Cortex of kidney (tissue), 1 donor: ENCODE measurements at places on chromosomes 6 and 20.

GRCh38 chr6:48099713-48100587, 11.0 kb downstream of the PTCHD4 start:
- no peak for DNase-seq

GRCh38 chr6:7615611-7616383, 25.8 kb downstream of the SNRNP48 start:
- DNase-seq, result no peak

- no peak for DNase-seq
Observed at GRCh38 chr20:35837577-35838195, 65.9 kb downstream of the PHF20 start.

GRCh38 chr20:61253640-61254511, 1.8 kb downstream of the CDH4 start:
- no peak for DNase-seq

DNA sequence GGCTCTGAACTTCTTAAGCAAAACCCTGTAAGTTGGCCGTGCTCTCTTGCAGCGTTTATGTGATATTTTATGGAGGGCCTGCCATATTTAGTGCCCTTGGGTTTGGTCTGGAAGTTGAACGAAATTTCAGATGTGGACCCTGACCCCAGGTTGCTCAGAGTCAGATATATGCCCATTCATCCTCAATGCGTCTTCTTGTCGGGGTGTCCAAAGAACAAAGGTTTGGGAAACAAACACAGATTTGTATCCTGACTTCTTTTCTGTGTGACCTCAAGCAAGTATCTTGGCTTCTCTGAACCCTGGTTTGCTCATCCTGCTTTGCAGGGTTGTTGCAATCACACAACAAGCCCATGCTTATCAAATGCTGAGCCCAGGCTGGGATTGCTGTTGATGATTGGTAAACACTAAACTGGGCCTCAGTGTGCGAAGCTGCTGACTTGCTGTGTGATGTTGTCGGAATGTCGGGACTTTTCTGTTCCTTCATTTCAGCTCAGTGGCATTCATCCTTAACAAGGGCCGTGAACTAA, 103.5 kb upstream of the PTPN1 start:
- DNase-seq, result no peak

GRCh38 chr6:35400901-35401311, 51.2 kb upstream of the FANCE start:
- DNase-seq, result no peak

GRCh38 chr6:134675110-134676054, 274.5 kb downstream of the ALDH8A1 start:
- no peak for DNase-seq

- DNase-seq, result no peak
Observed at GRCh38 chr20:16942756-16943155, 194.6 kb downstream of the OTOR start.

DNA sequence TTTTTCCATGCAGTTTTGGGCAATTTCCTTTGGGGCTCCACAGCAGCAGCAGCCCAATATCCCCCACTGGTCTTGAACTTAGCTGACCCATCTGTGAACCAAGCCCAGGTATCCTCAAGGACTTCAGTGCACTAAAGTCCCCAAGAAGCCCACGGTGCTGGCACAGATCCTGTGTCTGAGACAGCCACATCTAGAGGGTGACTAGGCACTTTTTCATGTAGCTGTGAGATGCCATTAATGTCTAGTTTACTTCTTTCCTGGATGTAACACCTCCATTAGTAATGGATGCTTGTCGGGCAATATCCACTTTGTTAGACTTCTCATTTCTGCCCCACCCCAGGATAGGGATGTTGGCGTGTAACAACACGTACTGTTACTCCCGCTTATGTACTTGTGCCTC, 176.2 kb upstream of the PROKR2 start:
- DNase-seq, result no peak

- no peak for DNase-seq
Observed at GRCh38 chr6:83051377-83052172, 14.1 kb downstream of the UBE3D start.

GRCh38 chr20:3328501-3328900, 79.0 kb downstream of the DNAAF9 start:
- DNase-seq, result no peak

GRCh38 chr6:16320533-16321340, 82.3 kb downstream of the GMPR start:
- DNase-seq, result no peak

GRCh38 chr6:56890683-56891429, 64.1 kb upstream of the BEND6 start:
- DNase-seq, result no peak

DNA sequence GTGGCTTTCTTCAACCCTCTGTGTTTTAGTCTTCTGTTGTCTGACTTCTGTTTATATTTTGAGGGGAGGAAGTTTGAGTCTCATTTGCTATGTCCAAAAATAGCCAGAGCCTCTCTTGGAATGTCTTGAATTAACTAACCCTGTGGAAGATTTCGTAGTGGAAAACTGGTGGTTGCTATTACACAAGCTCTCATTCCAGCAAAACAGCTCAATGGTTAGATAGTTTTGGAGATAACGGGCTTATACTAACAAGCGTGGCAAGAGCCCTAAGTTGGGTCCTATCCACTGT, 1.6 kb downstream of the CCN2 start:
- no peak for DNase-seq

DNA sequence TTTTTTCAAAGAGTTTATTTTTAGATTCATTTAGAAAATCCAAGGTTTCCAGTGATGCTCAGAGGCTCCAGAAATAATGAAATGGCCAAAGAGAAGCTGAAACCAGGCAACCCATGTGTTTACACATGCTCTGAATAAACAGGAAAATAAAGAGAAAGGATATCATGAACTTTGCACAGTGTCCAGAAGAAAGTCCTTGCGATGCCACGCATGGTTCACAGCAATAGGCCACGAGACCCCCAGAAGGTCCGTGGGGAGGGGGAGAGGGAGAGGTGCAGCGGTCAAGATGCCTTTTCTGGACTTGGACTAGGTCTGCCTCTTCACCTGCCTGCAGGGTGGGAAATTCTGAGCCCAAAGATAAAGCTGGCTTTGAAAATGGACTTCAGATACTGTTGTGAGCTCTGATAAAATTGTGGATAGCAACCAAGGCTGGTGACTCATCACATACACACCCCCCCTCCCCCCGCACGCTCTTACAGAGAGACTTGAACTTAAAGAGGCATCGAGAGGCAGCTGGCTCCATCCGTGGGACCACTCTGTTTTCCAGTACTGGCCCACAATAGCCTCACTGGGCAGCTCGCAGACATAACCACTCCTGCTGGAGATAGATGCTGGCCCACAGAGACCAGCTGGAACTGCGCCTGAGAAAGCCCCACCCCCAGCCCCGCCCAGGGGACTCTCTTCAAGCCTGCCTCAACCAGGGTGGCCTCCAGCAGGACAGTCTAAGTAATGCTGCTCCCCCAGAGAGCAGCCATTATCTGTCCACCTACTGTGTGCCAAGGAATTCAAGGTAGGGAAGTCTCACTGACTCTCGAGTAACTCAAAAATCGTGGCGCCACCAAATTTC, 21.2 kb upstream of the NFATC2 start:
- no peak for DNase-seq

DNA sequence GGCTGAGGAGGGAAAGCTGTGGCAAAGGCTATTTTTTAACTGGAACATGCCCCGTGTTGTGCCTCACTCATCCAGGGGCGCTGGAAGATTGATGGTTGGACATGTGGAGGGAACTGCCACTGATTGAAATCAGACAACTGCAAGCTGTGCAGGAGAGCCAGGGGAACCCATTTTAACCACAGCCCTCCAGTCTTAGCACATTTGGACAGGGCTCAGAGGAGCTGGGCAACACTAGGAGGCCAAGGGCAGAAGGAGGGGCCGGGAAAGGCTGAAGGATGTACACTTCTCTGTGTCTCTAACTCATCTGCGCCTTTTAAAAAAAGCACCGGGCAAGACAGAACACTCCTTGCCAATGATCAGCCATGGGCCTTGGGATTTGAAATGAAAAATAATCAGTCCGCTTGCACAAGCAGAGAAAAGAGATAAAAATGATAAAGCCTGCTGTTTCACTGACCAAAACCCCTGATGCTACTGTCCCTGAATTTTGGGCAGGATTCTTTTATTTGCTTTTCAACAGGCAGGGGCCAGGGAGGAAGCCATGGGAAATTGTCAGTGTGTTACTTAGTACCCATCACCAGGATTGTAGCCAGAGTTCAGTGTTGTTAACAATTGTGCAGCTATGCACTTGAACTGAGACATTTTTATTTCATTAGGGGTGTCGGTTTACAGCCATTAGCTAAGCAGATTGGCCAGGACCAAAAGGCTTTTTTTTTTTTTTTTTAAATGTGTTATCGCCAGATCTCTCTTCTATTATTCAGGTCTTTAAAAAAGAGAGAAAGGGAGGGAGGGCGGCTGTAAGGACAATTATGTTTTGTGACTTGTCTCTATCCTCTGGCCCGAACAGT, 109.3 kb upstream of the EYA4 start:
- DNase-seq, result no peak

DNA sequence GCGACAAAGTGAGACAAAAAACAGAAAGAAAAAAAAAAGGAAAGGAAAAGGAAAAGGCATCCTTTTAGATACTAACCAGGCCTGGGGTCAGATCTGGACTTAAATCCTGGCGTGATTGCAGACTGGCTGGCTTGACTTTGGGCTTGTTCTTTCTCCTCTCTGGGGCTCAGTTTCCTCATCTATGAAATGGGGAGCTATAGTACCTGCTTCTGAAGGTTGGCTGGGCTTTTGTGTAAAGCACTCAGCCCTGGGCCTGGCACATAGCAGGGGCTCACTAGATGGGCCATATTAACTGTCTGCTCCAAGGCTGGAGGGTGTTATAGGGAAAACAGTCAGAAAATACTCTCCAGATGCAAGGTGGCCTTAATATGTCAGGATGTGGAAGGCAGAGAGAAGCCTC, 1.2 kb upstream of the R3HDML start:
- no peak for DNase-seq

- DNase-seq, result no peak
Observed at GRCh38 chr20:21981597-21982344, 276.3 kb downstream of the PAX1 start.

DNA sequence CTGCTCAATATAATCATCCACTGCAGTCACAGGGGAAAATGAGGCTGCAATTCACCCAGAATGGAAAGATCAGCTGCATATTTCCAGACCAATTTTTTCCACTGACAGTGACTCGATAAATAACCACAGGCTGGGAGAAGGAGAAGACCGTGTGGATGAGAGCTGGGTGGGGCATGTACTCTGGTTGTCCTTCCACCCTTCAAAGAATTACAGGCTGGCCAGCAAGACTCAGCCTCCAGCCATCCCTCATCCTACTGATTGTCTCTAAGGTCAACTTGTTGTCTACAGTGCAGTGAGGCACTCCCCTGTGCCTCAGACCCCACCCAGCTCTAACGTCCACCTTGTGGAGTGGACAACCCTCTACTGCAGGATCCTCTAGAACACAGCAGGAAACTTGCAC, 14.5 kb upstream of the MAS1 start:
- no peak for DNase-seq

- DNase-seq, result no peak
Observed at GRCh38 chr6:29631860-29632731, 887 bp downstream of the GABBR1 start.

DNA sequence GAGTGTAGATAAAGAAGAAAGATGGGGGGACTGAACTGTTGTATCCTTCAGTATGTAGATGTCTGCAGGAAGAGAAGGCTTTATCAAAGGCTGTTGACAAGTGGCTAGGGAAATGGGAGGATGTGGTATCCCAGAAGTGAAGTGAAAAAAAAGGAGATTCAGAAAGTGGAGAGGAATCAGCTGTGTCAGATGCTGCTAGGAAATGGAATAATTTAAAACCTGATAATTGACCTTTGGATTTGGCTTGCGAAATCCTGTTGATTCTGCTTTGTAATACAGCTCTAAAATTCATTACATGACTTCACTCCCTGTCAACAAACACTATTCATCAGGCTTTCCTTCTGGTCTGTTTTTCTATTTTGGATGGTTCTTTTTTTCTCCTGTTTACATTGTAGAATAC, 41.7 kb downstream of the PHF3 start:
- DNase-seq, result no peak

GRCh38 chr20:53786071-53786444, 192.4 kb upstream of the ZNF217 start:
- DNase-seq, result no peak

- no peak for DNase-seq
Observed at GRCh38 chr6:37321516-37322415, 32.0 kb upstream of the RNF8 start.

DNA sequence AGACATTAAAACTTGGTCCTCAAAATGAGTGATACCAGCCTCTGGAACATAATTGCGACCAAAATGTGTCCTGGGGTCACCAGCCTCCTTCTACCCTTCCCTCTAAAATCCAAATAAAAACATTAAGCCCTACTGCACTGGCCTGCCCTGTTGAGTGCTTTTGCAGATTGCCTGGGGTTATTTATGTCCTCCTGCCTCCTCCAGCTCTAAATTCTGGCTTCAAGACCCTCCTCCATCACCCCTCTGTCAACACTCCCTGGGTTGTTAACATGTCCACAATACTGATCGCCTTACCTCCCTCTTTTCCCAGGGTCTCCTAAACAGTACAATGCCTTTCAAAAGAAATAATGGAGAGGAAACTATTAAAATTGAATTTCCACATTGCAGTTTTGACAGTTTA, 327.5 kb downstream of the NRN1 start:
- DNase-seq, result no peak

DNA sequence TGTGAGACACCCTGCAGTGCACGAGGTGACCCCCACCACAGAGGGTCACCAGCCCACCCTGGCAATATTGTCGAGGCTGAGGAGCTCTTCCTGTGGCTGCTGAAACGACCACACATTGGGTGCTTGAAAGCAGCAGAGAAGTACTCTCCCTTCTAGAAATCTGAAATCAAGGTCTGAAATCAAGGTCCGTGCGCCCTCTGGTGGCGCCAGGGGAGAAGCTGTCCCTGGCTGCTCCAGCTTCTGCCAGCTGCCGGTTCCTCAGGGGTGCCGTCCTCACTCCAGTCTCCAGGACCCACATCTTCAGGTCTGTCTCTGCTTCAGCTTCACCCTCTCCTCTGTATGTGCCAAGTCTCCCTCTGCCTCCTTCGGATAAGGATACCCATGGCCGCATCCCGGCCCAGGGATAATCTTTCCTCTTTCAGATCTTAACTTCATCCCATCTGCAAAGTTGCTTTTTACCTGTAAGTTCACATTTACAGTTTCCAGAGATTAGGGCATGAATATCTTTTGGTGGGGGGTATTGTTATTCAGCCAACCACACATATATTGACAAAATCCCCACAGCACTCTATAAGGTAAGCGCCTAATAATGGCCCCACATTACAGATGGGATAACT, 108.3 kb upstream of the PHACTR3 start:
- no peak for DNase-seq

GRCh38 chr6:158413028-158413427, 100.8 kb downstream of the TULP4 start:
- DNase-seq, result no peak

DNA sequence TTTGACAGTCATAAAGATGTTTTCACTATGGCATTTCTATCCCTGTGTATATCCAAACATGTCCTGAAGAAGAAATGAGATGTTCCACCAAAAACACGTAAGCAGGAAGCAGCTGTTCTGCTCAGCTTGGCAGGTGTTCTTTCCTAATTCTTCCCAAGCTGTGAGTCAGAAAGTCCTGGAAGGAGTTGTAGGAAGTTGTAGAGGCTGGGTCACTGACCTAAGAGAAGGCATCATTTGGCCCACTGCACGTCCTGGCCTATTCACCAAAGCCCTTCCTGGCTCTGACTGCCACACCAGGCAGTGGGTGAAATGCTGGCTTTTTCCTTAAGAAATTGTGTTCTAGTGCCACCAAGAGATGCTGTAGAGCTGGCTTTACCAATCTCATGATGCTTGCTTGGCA, 40.3 kb downstream of the STX11 start:
- DNase-seq, result no peak
